ENCODE measurements at places on chromosomes 4 and X.

DNA sequence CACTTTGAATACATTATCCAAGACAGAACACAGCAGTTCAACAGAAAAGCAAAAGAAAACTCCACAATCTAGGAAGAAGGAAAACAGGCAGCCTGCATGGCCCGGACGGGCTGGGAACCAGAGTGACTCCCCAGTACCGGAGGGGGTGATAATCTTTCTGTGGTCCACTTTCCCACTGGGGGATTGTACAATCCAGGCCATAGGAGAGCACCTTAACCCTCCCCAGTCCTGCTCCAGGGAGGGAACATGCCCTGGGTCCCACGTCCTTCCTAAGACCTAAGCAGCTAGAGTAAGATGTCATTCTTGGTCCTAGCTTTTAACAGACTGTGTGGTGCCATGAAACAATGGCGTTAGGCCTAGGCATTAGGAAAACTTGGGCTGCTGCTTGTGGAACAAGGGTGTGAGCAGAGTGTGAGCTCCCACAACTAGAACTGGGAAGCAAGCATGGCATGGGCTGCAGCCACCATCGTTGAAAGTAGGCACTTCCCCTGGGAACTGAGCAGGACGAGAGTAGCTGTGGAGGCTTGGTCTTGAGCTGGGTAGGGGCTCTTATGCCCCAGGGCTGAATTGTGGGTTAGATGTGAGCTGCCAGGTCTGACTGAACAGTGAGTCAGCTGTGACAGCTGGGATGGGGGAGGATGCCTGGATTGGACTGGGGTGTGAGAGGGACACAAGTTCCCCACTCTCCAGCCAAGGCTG lies 42.4 kb downstream of the NAT8L start:
- H3K36me3 ChIP-seq, result peaks cover 25% of the 10 kb centered on the region
- H3K27me3 ChIP-seq, result peaks cover 2% of the 10 kb centered on the region
- peaks cover 18% of the 10 kb centered on the region for H3K4me1 ChIP-seq
- H3K27ac ChIP-seq, result no peak overlapping the region
- peak; percentile 33 for DNase-seq
- no peak overlapping the region for H3K4me3 ChIP-seq

GRCh38 chr4:186666750-186667149 lies 56.9 kb downstream of the FAT1 start:
- peaks cover 47% of the 10 kb centered on the region for H3K4me1 ChIP-seq
- no peak overlapping the region for H3K4me3 ChIP-seq
- no peak for DNase-seq
- peaks cover 65% of the 10 kb centered on the region for H3K36me3 ChIP-seq
- H3K27ac ChIP-seq, result peak overlapping the region; percentile 31

DNA sequence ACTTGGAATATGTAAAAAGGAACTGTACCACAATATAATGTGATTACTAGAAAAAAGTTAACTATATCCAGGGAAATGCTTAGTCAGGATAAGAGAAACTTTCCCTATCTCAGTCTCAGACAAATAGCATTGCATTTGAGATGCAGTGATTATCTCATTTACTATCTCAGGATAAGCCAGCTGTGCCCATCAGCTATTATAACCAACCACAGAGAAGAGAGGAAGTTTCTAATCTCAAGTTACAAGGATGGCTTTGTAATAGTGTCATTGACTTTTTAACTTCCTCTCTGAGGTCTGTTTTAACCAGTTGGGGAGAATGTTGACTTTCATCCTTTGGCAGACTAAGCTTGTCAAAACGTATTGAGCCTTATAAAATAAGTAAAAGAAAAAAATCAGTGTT lies 56.5 kb downstream of the SNX25 start:
- peak overlapping the region; percentile 48 for H3K27ac ChIP-seq
- no peak overlapping the region for H3K4me3 ChIP-seq
- H3K27me3 ChIP-seq, result no peaks in the 10 kb centered on the region
- H3K4me1 ChIP-seq, result peaks cover 51% of the 10 kb centered on the region
- H3K36me3 ChIP-seq, result peaks cover 18% of the 10 kb centered on the region
- peak; percentile 88 for DNase-seq

GRCh38 chr4:148926276-148927260 lies 484.4 kb upstream of the NR3C2 start:
- no peaks in the 10 kb centered on the region for H3K4me1 ChIP-seq
- no peak overlapping the region for H3K27ac ChIP-seq
- H3K27me3 ChIP-seq, result peaks cover 2% of the 10 kb centered on the region
- no peak overlapping the region for H3K4me3 ChIP-seq
- DNase-seq, result no peak

DNA sequence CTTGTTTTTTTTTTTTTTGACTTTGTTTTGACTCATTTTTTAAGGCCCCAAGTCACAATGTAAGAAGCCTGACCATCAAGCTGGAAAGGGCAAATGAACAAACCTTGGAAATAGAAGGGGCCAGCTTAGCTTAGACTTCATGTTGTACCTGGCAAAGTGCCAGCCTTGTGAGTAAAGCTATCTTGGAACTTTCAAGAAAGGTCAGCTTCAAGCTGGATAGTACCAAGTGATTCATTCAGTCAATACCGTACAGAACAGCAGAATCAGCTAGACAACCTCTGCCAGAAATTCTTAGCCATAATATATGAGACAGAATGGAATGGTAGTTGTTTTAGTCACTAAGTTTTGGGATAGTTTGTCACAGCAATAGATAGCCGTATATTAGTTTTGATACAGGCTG lies 1492.2 kb upstream of the TENM3 start:
- no peaks in the 10 kb centered on the region for H3K4me1 ChIP-seq
- no peak overlapping the region for H3K4me3 ChIP-seq
- DNase-seq, result no peak
- 0 out of 2 replicates have a peak, but pooled peaks cover 2% of the 10 kb centered on the region for H3K27me3 ChIP-seq

- no peak overlapping the region for H3K27ac ChIP-seq
- DNase-seq, result no peak
- H3K36me3 ChIP-seq, result no peaks in the 10 kb centered on the region
- H3K4me3 ChIP-seq, result no peak overlapping the region
- peaks cover 10% of the 10 kb centered on the region for H3K27me3 ChIP-seq
Observed at GRCh38 chr4:74016068-74016467, 17.6 kb upstream of the CXCL5 start.

GRCh38 chr4:140684314-140684713 lies 71.9 kb downstream of the TBC1D9 start:
- no peak for DNase-seq
- H3K4me3 ChIP-seq, result no peak overlapping the region
- no peak overlapping the region for H3K27ac ChIP-seq
- H3K4me1 ChIP-seq, result peaks cover 36% of the 10 kb centered on the region
- no peaks in the 10 kb centered on the region for H3K36me3 ChIP-seq

DNA sequence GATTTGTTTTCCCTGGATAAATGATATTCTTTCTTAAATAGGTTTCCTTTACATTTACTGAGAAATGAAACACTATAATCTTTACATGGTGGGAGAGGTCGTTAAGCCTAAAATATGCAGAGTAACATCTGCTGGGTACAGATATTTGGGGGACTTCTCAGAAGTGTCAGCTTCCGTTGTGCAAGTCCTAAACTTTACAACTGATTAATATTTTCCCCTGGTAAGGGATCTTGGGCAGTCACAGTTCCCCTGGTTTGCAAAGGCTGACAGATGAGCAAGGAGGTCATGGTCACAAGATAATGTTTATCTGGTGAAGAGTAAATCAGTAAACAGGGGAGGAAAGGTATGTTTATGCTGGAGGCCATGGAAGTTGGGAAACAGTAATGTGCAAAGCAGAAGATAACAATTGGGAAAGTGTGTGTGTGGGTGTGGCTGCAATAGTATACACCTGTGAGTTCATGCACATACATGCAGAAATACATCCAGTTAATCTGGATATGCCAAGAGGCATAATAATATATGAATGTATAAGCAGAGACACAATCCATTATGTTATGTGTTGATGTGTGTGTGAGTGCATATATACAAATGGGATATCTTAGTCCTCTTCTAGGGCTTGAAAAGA lies 508.2 kb upstream of the FAM241A start:
- H3K4me3 ChIP-seq, result no peak overlapping the region
- DNase-seq, result no peak
- no peaks in the 10 kb centered on the region for H3K36me3 ChIP-seq
- no peaks in the 10 kb centered on the region for H3K27me3 ChIP-seq
- H3K4me1 ChIP-seq, result peaks cover 53% of the 10 kb centered on the region

GRCh38 chrX:107298276-107298675 lies 91.9 kb downstream of the DNAAF6 start:
- DNase-seq, result no peak
- no peaks in the 10 kb centered on the region for H3K27me3 ChIP-seq
- H3K27ac ChIP-seq, result no peak overlapping the region
- no peak overlapping the region for H3K4me3 ChIP-seq
- no peaks in the 10 kb centered on the region for H3K4me1 ChIP-seq
